Thymus (tissue), 14 donors: ENCODE measurements at places on chromosomes 7 and 10. TPM values are rescaled to one million over a fixed set of nuclear protein-coding genes. Genes with fewer than 3 reads are reported as not detected.

DNA sequence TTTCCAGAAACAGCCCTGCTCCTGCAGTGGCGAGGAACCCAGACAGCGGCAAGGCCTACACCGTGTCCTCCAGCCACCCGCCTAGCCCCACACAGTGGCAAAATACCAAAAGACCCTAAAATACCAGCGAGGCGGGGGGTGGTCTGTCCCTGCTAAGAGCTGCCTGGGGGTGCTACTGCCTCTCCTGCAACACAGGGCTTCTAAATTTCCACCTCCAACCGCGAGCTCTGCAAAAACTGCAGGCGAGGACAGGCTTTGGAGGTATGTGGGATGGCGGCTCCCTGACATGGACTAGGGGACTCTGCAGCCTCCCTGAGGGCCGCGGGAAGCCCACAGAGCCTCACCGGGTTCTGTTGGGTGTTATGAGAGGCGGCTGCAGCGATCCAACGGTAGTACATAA lies 122.3 kb downstream of the WDR37 start:
- H3K27me3 ChIP-seq: no peaks in the 10 kb centered on the region
- DNase-seq: no peak
- no peak overlapping the region for H3K4me3 ChIP-seq
- no peaks in the 10 kb centered on the region for H3K4me1 ChIP-seq
- H3K27ac ChIP-seq: no peak overlapping the region

GRCh38 chr7:120996988-120997345 lies 8.5 kb downstream of the CPED1 start:
- H3K27ac ChIP-seq: no peak overlapping the region
- no peaks in the 10 kb centered on the region for H3K27me3 ChIP-seq
- no peaks in the 10 kb centered on the region for H3K36me3 ChIP-seq
- H3K4me3 ChIP-seq: no peak overlapping the region

DNA sequence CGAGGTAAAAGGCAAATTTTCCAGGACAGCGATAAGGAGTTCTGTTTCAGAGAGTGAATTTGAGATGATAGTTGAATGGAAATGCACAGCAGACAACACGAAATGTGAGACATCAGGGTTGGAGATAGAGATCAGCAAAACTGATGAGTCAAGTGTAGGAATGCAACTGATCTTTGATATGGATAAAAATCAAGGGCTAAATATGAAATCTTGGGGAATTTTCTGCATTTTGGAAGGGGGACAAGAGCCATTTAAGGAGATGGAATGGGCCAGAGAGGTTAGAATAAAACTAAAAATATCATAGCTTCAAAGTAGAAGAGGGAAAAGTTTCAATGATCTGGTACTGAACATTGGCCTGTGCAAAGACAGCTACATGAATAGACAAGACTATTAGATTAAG lies 11.5 kb downstream of the CISD1 start:
- DNase-seq: no peak
- H3K27ac ChIP-seq: no peak overlapping the region
- no peaks in the 10 kb centered on the region for H3K36me3 ChIP-seq
- H3K4me3 ChIP-seq: no peak overlapping the region
- no peaks in the 10 kb centered on the region for H3K27me3 ChIP-seq
- peaks cover 5% of the 10 kb centered on the region for H3K4me1 ChIP-seq

- no peak overlapping the region for H3K4me3 ChIP-seq
- H3K27me3 ChIP-seq: no peaks in the 10 kb centered on the region
- no peak overlapping the region for H3K27ac ChIP-seq
- no peaks in the 10 kb centered on the region for H3K36me3 ChIP-seq
- H3K4me1 ChIP-seq: no peaks in the 10 kb centered on the region
- DNase-seq: no peak
Observed at GRCh38 chr7:40470817-40471216, 336.0 kb downstream of the SUGCT start.

- peaks cover 38% of the 10 kb centered on the region for H3K27me3 ChIP-seq
- no peak for DNase-seq
- H3K36me3 ChIP-seq: no peaks in the 10 kb centered on the region
- H3K4me3 ChIP-seq: no peak within 1 kb of the TSS
- no peak within 1 kb of the TSS for H3K27ac ChIP-seq
Observed at GRCh38 chr10:80132299-80133139, at the start of gene PLAC9. PLAC9 (plus strand) TSS chr10:80132730; CDS start chr10:80132763, 33 bp downstream.

DNA sequence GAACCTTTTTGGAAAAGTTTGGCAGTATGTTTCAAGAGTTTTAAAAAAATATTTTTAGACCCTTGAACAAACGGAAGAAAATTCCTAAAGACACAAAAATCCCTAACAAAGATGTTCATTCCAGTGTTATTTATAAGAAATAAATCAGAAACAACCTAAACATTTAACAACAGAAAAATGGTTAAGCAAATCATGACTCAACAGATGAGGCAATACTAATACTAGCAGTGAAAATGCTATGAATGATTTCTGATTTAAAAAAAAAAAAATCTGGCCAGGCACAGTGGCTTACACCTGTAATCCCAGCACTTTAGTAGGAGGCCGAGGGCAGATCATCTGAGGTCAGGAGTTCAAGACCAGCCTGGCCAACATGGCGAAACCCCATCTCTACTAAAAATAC lies 61.0 kb downstream of the ARHGAP12 start:
- H3K27me3 ChIP-seq: no peaks in the 10 kb centered on the region
- H3K36me3 ChIP-seq: no peaks in the 10 kb centered on the region
- no peak overlapping the region for H3K27ac ChIP-seq

DNA sequence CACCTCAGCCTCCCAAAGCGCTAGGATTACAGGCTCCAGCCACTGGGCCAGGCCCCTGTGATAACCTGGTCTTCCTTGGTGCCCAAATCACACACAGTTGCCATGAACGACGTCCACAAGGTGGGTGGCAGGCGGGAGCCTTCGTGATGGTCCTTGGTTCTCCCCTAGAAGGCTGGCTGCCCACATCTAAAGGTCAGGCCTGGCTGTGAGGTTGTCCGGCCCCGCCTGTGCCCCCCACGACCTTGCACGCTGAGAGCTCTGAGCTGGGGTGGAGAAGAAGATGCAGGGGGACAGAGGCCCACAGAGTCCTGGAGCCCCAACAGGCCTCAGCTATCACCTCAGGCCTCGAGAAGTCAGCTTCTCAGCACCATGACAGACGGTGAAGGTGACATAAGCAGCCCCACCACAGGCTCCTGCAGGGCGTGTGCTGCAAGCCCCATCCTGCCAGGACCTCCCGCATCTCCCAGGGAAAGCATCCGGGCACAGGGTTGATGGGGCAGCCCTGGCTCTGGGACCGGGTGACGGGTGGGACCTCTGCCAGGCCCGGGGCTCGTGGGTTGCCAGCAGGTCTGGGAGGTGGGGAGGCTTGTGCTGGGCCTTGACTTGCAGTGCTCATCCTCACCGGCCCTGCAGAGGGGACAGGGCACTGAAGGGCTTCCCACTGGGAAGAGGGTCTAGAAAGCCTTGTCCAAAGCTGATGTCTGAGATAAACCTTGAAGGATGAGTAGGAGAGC lies 217.4 kb downstream of the WDR37 start:
- no peaks in the 10 kb centered on the region for H3K27me3 ChIP-seq
- no peak overlapping the region for H3K4me3 ChIP-seq
- no peak overlapping the region for H3K27ac ChIP-seq

GRCh38 chr10:33126742-33127141 lies 168.7 kb upstream of the ITGB1 start:
- no peaks in the 10 kb centered on the region for H3K27me3 ChIP-seq
- H3K27ac ChIP-seq: peak overlapping the region; percentile 65
- H3K36me3 ChIP-seq: no peaks in the 10 kb centered on the region
- H3K4me1 ChIP-seq: no peaks in the 10 kb centered on the region
- no peak for DNase-seq
- no peak overlapping the region for H3K4me3 ChIP-seq

DNA sequence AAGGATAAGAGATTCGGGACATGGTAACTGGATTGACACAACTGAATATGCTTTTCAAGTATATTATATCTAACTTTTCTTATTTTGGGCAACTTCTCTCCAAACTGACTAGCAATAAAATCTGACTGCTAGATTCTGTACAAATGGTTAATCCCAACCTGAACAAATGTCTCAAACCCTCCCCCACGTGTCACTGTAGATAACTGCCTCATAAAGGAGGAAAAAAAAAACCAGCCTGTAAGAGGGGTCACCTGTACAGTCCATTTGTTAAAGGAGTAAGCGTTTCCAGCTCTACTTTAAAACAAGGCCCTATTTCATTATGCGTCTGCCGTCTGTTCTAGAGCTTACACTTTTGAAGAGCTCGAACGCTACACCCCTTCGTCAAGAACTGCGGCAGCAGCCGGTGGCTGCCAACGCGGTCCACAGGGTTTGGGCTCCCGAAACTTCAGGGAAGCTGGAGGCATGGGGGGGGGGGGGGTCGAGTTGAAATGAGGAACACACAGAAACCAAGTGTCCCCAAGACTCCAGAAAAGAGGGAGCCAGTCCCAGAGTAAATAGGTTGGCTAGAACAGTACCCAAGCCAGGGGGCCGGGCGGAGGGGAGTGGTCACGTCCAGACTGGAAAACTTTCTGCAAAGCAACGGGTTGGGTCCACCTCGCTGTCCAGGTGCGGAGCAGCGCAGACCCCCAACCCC lies 492 bp downstream of the COG5 start:
- no peaks in the 10 kb centered on the region for H3K4me1 ChIP-seq
- no peak for DNase-seq
- H3K36me3 ChIP-seq: no peaks in the 10 kb centered on the region

GRCh38 chr7:135166338-135166990 lies 4.0 kb downstream of the CYREN start:
- peaks cover 18% of the 10 kb centered on the region for H3K4me1 ChIP-seq
- H3K27ac ChIP-seq: peak overlapping the region; percentile 26
- no peak for DNase-seq
- H3K4me3 ChIP-seq: no peak overlapping the region

GRCh38 chr7:98685541-98685940 lies 68.5 kb downstream of the NPTX2 start:
- no peak overlapping the region for H3K4me3 ChIP-seq
- H3K27ac ChIP-seq: no peak overlapping the region
- H3K36me3 ChIP-seq: no peaks in the 10 kb centered on the region

DNA sequence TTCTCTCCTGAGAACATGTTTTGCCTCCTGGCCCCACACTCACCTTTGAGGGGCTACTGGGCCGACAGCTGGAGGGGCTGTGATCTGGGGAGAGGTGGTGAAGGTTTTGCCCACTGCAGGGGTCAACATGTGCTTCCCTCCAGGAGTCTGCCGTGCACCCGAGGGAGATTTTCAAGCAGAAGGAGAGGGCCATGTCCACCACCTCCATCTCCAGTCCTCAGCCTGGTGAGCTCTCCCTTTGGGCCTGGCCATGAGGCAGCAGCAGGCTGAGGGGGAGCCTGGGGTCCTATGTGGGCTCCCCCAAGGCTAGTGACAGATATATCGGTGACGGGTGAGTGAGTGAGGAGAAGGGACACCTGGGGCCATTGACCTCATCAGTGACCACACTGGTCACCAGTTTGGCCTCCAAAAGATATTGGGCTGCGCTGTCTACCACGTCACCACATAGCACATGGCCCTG lies 6.6 kb downstream of the PGAM2 start:
- peaks cover 68% of the 10 kb centered on the region for H3K36me3 ChIP-seq
- peak overlapping the region; percentile 78 for H3K27ac ChIP-seq
- peaks cover 4% of the 10 kb centered on the region for H3K27me3 ChIP-seq
- no peak for DNase-seq
- peaks cover 7% of the 10 kb centered on the region for H3K4me1 ChIP-seq
- H3K4me3 ChIP-seq: no peak overlapping the region

DNA sequence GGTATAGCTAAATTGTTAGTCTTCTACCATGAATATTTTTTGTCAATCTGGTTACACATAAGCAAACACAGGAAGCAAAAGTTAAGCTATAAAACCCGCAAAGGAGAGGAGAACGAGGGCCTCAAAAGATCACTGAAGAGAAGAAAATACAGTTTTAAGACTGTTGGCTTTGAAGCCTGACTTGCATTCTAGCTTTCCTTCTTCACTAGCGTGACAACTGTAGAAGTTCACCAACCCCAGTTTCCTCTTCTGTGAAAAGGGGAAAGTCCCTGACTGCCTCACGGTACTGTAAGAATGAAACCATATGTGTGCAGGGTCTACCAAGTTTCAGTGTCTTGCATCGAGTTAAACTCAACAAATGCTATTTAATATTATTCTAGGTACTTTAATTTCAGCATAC lies 7.5 kb upstream of the LRRN3 start:
- peak; percentile 89 for DNase-seq
- peak overlapping the region; percentile 25 for H3K4me3 ChIP-seq
- H3K27me3 ChIP-seq: no peaks in the 10 kb centered on the region
- peaks cover 19% of the 10 kb centered on the region for H3K4me1 ChIP-seq

DNA sequence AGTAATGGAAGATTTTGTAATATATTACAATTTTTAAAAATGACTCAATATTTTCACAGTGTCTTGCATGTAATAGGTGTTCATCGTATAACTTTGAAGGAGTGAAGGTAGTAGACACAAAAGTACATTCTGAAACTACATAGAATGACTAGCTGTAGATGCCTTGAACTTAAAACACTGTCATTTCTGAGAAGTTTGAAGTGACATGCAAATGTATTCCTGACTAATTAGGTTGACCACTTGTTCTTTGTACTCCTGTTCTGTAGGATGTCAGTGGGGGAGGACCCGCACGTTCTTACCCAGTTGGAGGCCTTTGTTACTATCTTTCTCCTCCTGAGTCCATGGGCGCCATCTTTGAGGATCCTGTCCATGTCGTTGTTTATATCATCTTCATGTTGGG lies 31.2 kb downstream of the SEC61A2 start:
- no peak overlapping the region for H3K27ac ChIP-seq
- peaks cover 66% of the 10 kb centered on the region for H3K36me3 ChIP-seq
- no peak overlapping the region for H3K4me3 ChIP-seq
- DNase-seq: no peak

DNA sequence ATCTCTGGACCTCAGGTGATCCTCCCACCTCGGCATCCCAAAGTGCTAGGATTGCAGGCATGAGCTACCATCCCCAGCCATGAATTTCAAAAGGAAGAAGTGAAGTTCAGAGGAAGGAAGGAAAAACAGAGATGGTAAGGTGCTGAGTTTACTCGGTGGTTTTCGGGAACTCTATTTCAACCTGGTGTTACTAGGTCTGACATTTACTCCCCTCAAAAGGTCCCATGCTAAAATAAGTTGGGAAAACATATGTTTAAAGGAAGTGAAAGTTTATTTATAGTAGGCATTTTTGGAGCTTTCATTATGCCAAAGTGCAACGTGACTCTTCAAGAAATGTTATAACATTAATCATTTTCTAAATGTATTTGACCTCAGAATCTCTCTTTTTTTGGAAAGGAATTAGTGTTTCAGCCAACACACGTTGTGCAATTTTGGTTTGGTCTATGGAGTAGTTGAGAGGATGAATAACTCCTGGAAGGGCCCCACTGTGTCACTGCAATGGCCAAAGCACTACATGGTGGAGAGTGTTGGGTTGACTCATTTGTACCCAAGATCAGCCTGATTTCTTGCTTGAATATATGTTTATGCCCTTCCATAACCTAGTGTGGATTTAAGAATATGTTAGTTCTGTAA lies 114.7 kb upstream of the FAM171A1 start:
- H3K36me3 ChIP-seq: no peaks in the 10 kb centered on the region
- no peaks in the 10 kb centered on the region for H3K27me3 ChIP-seq
- DNase-seq: no peak
- H3K27ac ChIP-seq: no peak overlapping the region
- H3K4me3 ChIP-seq: no peak overlapping the region
- no peaks in the 10 kb centered on the region for H3K4me1 ChIP-seq

SEC23IP gene
- 14.1 TPM for polyA plus RNA-seq

CFAP46 gene
- 0.34 TPM for polyA plus RNA-seq

FGFR2 gene
- 26.2 TPM for polyA plus RNA-seq

GSDME gene
- polyA plus RNA-seq: 10.7 TPM

TEX47 gene
- polyA plus RNA-seq: not detected

SOSTDC1 gene
- polyA plus RNA-seq: 0.64 TPM

TSPAN33 gene
- polyA plus RNA-seq: 23.4 TPM

WDR11 gene
- 45.2 TPM for polyA plus RNA-seq

SLC26A5 gene
- polyA plus RNA-seq: 0.07 TPM

GRB10 gene
- polyA plus RNA-seq: 7.8 TPM

AKR1D1 gene
- polyA plus RNA-seq: 0.05 TPM

SPDYE2 gene
- 0.05 TPM for polyA plus RNA-seq
